ENCODE measurements at places on chromosomes 12 and 14.
A peak's percentile ranks its signal among the peaks of the same experiment; 100 is the strongest.

DNA sequence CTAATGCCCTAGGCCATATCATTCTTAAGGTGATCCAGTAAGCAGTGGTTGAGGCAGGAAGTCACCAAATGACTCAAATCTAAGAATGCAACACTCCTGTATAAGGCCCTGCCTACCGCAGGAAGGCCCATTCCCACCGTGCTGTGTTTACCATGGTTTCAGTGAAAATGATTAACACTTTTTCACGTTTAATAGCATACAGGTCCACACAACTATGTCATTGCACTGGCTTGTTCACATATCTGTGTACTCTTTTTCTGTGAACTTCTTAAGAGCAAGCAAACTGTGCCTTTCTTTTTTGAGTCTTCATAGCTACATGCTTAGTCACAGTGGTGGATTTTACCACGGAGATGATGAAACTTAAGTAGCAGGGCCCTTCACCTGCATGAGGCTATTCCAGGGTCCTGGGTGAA, 214.9 kb downstream of the CNTN1 start:
- DNase-seq: no peak

- peak; percentile 60 for DNase-seq
Measured at GRCh38 chr12:20487519-20487918, 119.2 kb downstream of the PDE3A start.

DNA sequence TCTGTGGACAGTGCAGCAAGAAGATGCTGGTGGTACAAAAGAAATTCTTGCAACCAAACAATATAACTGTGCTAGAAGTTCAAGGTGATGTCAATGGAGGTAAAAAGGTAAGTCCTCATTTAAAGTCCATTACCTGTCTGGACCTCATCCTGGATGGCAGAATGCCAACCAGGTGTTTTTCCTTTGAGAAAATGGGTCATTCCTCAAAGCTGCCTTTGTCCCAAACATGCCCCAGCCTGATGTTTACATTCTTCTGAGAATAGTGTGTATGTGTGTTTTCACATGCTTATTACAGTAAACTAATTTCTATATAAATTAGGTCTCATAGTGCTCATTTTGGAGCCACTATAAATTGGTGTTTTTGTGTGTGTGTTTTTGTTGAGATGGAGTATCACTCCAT, 24.9 kb downstream of the ACTR6 start:
- no peak for DNase-seq

DNA sequence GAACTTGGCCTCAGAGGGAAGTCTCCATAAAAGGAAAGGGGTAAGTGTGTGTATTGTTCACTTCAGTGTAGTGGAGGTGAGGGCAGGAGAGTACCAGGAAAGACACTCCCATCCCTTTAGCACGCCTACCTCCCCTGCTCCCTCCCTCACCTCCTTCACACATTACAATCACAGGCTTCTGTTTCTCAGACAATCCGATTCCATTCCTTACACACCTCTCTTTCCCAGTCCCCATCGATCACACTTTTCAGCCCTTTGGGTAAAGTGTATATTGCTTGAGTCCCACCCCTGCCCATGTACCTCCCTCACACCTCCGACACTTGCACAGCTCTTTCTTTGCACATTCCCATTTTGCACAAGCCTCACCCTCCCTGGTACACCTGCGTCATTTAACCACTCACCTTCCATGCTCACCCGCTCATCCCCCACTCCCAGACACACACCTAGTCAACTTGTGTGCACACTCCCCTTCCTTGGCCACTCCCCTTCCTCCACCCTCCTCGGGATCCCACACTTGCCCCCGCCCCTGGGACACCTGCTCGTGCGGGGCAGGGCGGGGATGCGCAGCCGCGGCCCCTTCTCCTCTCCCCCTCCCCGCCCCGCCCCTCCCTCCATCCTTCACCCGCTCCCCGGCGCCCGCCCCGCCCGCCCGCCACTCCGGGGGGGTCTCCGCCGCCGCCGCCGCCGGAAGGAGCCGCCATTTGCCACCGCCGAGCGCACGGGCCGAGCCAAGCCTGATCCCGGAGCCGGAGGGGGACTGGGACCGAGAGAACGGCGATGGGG, at the start of gene MARCHF9:
TSS of gene MARCHF9 (plus strand) at position 693 of the 783 bp plus-strand sequence. CDS start 426 bp downstream, outside the sequence.
- no peak for DNase-seq

GRCh38 chr12:193261-193660, 20.7 kb downstream of the SLC6A12 start:
- DNase-seq: no peak

- peak; percentile 64 for DNase-seq
Measured at GRCh38 chr12:68746572-68747180, 700 bp downstream of the SLC35E3 start.

- no peak for DNase-seq
Measured at GRCh38 chr12:72586456-72586855, 314.3 kb downstream of the TRHDE start.

- no peak for DNase-seq
Measured at GRCh38 chr14:69506241-69506595, 21.7 kb downstream of the PLEKHD1 start.

DNA sequence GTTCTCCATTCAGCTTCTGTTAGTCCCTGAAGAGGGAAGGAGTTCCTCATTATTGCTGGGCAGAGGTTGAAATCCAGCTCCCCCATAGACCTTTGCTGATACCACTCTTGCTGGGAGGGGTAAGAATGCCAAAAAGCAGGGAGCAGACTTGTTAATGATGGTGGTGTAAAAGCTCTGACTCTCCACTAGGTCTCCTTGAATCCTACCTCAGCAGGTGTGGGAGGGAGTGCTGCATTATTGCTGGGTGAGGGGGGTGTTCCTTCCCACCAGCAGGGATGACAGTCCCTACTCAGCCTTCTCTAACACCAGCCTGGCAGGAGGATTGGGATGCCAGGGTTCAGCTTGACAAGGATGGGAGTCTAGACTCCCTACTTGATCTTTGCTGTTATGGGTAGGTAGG, 185.8 kb upstream of the NOS1 start:
- DNase-seq: no peak

DNA sequence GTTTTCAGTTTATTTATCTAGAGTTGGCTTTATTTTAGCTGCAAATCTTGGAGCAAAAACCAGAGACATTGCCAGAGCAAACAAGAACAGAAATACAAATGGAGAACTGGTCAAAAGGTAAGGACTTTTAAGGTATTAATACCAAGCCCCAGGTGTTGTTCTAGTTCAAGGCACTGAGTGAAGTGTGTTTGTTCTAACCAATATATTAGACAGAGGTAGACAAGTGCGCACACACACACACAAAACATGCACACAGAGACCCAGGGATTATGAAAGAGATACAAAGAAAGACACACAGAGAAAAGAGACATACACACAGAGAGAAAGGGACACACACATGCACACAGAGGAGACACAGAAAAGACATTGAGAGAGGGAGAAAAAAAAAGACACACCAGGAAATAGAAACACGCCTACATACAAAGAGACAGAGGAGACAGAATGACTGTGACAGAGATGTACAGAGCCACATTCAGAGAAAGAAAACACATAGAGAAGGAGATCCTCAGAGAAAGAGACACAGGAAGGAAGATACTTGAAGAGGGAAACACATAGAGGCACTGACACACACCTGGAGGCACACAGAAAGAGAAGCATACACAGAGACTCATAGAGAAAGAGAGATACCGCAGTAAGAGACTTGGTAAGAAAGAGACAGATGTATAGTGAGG, 50.2 kb downstream of the MIPOL1 start:
- DNase-seq: no peak

DNA sequence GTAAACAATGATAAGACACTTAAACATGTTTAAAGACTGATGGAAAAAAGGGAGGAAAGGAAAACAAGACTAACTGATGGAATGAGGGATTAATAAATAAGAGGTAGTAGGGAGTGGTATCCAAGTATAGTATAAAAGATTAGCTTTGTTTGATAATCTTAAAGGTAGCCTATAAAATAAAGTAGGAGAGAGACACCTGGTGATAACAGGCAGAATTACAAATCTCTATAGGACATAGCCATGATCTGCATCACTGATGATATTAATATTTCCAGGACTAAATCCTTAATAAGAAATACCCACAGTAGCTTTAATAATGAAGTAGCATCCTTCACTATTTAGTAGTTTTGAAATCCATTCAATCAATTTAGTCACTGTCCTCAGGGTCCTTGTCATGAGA, 30.4 kb downstream of the DLGAP5 start:
- DNase-seq: peak; percentile 56

- DNase-seq: no peak
Measured at GRCh38 chr12:69949311-69950002, 124.4 kb downstream of the MYRFL start.

DNA sequence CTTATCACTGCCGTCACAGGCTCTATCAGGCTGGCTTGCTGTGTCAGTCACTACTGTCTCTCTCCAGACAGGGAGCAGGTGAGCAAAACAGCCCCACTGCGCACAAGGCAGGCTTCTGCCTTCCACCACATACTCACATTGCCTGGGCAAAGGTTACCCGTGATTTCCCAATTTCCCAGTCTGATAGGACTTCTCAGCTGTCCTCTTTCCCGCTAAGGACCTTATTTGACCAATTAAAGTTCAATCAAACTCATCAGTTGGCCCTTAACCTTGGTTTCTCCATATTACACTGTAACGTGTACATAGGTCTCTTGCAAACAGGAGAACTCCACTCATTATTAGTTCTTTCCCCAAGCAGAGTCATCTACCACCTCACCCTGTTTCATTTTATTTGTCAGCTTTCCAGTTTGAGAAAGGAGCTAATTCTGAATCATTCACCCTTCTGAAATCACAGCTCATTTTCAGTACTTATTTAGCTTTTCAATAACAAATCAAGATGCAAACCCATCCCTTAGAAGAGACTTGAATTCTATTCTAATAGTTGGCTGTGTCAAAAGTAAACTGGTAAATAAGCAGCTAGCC, 170.8 kb downstream of the ESR2 start:
- DNase-seq: no peak

DNA sequence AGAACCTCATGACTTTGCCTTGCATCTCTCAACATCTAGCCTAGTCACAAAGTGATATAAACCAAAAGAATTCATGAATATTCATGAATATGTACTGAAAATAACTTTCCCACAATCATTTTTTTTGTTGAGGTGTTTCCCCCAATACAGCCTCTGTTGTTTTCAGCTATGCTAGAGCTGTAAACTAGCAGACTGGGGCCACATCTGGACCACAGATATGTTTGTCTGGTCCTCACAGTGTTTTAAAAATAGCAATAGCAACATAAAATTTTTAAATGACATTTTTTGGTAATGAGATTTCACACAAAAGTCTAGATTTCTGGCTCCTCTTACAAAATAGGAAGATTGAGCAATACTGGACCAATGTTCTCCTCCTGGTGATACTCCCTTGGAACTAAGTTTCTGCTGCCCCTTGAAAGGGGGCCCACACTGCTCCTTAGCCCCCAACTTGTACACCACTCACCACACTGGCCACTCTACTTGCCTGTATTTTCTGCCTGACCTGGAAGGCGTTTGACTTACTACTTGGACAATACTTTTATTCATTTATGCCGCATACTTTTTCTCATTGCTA, 81.2 kb downstream of the BMP4 start:
- peak; percentile 32 for DNase-seq

DNA sequence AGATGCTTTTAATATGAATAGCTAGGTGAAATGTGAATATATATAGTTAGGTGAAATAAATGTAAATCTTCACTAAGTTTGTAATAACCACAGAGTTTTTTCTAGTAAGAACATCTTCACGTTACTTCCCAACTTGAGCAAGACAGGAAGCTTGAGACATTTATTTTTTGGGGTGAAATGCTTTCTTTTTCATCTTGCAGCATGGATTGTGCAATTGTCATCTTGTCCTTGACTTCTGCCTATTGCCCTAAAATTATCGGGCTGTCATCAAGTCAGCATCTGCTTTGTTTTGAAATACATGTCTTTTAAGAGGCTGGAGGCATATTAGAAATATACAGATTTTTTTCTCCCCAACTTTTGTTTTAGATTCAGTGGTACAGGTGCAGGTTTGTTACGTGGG, 433.9 kb downstream of the PCNX1 start:
- no peak for DNase-seq

- no peak for DNase-seq
Measured at GRCh38 chr12:130609966-130610365, 106.1 kb downstream of the RIMBP2 start.

DNA sequence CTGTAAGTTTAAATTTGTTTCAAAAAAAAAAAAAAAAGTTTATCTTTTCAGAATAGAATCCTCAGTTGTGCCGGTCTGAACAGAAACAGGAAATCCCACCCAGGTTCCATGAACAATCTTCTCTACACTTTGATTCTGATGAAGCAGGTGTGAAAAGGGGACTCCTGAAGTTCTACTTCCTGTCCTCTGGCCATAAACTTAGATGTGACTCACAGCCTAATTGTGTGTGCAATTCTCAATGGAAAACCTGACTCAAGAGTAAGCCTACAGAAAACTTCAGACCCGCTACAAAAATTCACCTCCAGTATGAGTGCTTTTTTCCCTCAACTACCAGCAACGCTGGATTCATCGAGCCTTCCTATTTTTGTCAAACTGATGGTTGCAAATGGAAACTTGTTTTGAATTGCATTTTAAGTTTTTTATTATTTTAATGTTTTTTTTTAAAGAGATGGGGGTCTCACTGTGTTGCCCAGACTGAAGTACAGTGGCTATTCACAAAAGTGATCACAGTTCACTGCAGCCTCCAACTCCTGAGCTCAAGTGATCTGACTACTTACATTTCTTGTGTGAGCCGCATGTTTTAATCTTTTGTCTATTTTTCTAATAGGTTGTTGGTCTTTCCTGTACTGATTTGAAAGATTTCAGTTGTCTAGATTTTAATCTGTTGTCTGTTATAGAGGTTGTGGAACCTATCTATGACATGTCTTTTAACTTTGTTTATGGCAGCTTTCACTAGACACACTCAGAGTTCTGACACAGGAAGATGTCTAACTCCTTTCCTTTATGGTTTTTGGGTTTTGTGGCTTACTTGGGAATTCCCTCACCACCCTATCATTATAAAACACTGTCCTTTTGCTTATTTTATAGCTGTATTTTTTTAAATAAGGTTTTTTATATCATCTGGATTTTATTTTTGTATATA, 37.6 kb downstream of the ATG14 start:
- peak; percentile 8 for DNase-seq

GRCh38 chr14:95065411-95065810, 91.9 kb downstream of the DICER1 start:
- no peak for DNase-seq

DNA sequence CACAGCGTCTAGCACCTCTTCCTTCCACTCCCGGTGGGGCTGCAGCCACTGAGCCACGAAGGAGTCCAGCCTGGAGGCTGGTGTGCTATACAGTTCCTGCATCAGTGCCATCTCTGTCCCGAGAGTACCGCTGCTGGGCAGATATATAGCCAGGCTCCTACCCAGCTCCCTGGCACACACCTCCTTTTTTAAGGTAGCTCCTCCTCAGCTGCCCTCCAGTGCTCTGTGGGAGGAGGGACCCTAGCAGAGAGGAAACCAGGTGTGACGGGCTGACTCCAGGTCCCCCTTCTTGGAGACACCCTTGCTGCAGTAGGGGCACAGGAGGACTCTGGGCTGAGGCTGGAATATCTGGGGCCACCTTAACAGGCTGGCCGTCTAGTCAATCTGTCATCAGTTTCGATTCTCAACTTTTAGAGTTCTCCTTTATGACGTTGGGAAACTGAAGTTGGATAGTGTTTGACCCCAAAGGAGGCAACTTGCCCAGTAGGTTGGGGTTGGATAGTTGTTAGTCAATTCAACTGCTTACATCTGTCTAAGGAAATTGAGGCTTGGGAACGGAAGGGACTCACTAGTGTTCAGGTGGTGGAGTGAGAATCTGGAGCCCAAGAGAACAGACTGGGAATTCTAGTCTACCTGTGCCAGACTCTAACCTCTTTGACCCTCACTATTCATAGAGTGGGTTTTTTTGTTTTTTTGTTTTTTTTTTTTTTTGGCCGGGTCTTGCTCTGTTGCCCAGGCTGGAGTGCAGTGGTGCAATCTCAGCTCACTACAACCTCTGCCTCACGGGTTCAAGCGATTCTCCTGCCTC, at the start of gene OASL:
TSS of gene OASL (minus strand) at position 386 of the 808 bp plus-strand sequence. CDS start at position 111, 275 bp downstream.
- DNase-seq: no peak

GRCh38 chr14:29868000-29868399, 59.6 kb downstream of the PRKD1 start:
- peak; percentile 60 for DNase-seq

Data from fibroblast of skin of scalp (primary cell).